ENCODE measurements at places on chromosomes 5 and 9.
A peak's percentile ranks its signal among the peaks of the same experiment; 100 is the strongest.

- no peak for DNase-seq
Measured at GRCh38 chr5:72171667-72172066, 64.4 kb downstream of the MAP1B start.

GRCh38 chr5:32805971-32806638 lies 95.0 kb downstream of the NPR3 start:
- DNase-seq, result peak; percentile 75

- no peak for DNase-seq
Measured at GRCh38 chr5:159519365-159519764, 189.1 kb upstream of the IL12B start.

- no peak for DNase-seq
Measured at GRCh38 chr5:135743181-135743580, 91.3 kb upstream of the SLC25A48 start.

DNA sequence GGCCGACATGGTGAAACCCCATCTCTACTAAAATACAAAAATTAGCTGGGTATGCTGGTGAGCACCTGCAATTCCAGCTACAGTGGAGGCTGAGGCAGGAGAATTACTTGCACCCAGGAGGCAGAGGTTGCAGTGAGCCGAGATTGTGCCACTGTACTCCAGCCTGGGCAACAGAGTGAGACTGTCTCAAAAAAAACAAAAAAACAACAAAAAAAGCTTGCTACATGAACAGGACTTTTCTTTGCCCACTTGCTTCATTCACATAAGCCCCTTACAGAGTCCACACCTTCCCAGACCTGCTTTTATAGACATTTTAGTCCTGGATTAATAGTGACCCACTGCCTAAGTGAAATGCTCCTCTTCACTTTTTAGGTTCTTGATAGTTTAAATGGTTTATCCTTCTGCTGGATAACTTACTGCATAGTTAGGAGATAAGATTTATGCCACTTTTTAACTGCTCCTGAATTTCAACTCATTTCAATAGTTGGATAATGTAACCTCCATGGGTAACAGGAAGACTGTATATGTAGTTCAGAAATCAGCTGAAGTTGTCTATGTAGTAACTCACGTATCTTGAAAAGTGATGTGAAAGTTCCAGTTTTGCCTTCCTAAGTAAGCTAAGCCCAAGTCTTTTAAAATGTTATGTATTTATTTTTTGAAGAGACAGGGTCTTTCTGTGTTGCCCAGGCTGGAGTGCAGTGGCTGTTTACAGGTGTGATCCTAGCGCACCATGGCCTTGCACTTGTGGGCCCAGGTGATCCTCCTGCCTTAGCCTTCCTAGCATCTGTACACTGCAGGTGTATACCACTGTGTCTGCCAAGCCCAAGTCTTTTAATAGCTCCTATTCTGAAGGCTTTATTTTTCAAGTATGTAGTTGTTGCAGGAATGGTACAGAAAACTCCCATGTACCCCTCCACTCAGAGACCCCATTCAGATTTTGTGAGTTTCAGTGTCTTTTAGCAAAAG lies 19.7 kb downstream of the SUB1 start:
- no peak for DNase-seq

GRCh38 chr9:110266795-110267194 lies 10.5 kb upstream of the TXN start:
- peak; percentile 54 for DNase-seq

- DNase-seq, result no peak
Measured at GRCh38 chr5:111756581-111757354, at the start of gene NREP. NREP (minus strand) TSS chr5:111757194; CDS start chr5:111755772, 1,422 bp downstream.

DNA sequence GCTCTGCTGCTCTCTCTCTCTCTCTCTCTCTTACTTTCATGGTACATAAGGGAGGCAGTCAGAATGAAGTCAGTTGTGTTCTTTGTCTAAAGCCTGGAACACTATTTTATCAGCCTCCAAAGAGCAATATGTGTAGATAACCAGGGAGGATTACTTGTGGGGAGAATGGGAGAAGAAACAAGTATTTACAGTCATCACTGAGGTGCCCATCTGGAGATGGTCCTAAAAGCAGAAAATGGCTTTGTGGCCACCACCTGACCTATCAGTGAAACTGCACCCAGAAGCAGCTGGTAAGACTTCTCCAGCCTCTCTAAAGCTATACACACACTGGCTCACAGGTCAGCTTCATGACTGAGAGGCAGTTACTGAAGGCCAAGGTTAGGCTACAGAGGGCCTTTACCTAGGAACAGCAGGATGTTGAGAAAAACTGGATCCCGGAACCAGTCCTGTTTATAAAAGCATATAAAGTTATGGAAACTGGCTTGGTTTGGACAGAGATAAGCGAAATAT lies 75.1 kb downstream of the MRPS27 start:
- DNase-seq, result peak; percentile 82

- peak; percentile 86 for DNase-seq
Measured at GRCh38 chr5:122078116-122079110, at the start of gene LOX. LOX (minus strand) TSS chr5:122078259; CDS start chr5:122077985, 274 bp downstream.

DNA sequence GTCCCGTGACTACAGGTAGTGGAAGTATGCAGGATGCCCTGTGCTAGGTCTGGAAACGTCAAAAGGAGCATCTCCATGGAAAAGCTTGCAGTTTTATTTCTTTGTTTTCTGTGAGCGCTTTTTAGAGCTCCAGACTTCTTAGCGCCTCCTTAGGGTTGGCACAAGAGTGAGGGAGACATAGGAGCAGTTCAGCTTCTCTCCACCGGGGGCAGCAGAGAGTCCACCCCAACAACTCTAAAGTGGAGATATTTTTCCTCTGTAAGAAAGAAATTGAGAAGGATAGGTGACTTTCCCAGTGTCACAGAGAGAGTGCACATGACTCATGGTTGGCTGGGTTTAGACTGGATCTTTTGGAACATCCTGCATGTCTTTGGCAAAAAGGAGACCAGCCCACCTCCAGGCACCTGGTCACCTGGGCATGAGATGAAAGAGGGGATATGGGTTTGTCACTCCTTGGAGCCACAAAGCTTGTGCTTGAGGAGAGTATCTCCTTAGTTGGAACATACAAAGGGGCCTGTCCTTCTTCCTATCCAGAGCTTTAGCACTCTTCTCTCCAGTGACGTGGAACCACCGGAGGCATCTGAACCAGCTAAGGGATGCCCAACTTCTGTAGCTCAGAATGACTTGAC lies 637.7 kb downstream of the SEMA5A start:
- peak; percentile 47 for DNase-seq

- DNase-seq, result no peak
Measured at GRCh38 chr5:66669086-66669861, 73.1 kb downstream of the MAST4 start.

DNA sequence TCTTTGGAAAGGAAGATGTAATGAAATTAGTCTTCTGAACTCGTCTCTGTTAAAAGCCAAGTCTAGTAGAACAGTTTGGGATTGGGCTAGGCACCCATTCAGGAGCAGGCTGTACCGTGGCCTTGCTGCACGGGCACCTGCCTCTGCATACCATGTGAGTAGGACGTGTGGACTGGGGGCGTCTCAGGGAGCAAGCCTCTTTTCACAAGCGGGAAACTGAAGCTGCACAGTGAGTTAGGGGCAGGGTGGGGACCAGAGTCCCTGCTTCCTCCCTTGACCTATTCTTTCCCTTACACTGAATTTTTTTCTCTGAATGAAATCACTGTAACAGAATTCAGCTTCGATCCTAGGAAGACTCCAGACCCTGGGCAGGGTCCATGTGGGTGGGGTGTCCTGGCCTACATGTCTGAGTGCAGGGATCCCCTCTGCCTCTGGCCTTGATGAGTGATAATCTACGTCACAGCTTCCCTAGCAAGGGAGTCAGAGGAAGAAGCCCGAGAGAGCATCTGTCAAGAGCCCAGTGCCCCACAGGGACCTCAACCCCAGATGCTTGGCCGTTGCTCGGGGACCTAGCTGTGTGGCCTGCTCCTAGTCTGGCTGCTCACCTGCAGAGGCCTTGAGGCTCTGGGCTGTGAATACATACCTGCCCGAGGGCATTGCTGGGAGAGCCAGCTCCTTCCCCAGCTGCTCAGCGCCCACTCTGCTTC lies 15.1 kb downstream of the PHF2 start:
- no peak for DNase-seq

Measured in amniotic epithelial cell (primary cell).